ENCODE measurements at places on chromosomes 1 and 21.

DNA sequence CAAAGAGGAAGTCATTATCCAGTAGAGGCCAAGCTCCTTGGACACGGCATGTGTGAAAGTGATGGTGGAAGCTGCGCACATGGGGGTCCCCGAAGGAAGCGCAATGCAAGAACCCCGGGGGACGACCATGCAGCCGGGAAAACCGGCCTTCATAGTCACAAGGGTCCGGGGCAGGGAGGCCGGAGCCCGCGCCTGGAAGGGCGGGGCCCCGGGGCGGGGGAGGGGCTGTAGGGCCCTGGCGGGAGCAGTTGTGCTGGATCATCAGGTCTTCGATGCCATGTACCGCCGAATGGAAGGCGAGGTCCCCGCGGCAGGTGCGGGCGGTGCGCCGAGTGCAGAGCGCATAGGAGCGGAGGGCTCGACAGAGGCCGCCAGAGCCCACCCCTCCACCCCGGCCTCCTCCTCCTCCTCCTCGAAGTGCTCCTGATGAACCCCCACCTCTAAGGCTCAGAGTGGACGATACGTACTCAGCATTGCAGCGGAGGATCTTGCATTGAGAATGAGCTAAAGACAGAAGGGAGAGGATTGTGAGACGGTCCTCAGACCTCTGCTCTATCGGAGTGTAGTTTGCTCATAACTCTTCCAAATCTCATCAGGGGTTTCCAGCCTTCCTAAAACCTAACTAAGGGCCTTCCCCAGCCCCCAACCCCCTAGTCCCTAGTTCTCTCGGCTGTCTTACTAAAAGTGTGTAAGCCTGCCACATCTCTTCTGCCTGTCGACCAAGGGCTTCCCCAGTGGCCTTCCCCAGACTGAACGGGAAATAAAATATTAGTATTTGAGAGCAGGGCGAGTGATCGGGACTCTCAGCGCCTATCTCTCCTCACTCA, 2.1 kb downstream of the HJV start:
- no peak for DNase-seq

DNA sequence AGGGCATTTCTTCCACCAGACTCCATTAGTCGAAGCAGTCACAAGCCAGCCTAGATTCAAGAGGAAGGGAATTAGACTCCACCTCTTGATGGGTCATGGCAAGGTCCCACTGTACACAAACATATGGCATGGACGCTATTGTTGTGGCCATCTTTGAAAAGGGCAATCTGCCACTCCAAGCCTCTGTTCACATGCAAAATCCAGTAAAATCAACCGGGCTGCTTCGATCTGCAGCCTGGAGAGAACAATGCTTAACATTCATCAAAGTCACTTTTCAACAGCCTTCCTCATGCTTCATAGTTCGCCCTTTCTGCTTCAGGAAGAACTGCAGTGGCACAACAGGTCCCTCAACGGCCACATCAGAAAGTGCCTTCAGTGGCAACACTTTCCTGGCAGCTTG, 28.0 kb upstream of the GJB5 start:
- DNase-seq = no peak

GRCh38 chr1:214066936-214067335, 79.2 kb downstream of the PROX1 start:
- DNase-seq = no peak

DNA sequence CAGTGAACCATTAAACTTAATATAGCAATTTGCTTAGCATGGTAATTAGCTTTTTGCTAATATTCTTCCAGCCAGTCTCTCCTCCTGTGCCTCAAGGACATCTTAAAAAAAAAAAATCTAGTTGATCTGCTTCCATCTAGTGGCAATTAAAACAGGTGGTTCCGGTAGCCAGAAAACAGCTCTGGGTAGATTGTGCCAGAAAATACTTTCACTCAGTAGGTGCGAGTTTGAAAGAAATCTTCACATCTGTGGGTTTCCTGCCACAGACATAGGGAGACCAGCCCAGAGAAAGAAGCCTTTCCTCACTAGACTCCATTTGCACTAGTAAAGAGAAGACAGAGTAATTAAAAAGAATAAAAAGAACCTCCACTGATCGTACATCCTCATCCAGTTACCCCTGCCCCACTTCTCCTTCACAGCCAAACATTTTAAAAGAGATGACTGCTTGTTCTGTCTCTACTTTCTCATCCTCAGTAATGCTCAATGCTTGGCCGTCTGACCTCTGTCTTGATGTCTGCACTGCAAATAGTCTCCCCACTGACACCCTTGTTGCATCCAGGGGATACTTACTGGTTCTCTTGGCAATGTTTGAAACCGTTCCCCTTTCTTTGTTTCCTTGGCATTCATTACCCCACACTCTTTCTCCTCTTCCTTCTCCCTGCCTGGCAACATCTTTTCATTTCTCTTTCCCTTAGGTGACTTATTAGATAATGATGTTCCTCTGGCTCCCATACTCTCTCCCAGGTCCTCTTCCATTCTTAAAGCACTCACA, 16.9 kb downstream of the SELL start:
- no peak for DNase-seq

DNA sequence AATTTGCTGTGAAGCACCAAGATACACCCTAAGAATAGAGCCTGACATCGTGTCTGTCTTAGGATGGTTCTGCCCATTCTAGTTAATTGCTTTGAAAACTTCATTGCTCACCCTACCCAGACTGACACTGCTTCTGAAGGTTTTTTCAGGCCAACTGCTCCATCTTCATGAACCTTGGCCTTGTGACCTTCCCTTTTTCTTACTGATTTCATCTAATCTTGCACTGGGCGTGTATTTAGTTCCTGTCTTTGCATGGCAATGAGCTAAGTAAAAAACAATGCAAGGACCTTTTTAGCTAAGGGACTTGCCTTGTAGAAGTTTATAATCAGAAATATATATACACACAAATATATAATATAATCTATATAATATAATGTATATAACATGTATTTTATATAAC, 108.0 kb downstream of the PBX1 start:
- no peak for DNase-seq

Measured in activated T-cell treated with anti-CD3 and anti-CD28 coated beads for 1 hour (primary cell).